HepG2 (cell line): ENCODE measurements at places on chromosomes 5 and 9.
A peak's percentile ranks its signal among the peaks of the same experiment; 100 is the strongest.

GRCh38 chr5:76488969-76489368 lies 85.9 kb downstream of the IQGAP2 start:
- no peak for DNase-seq

DNA sequence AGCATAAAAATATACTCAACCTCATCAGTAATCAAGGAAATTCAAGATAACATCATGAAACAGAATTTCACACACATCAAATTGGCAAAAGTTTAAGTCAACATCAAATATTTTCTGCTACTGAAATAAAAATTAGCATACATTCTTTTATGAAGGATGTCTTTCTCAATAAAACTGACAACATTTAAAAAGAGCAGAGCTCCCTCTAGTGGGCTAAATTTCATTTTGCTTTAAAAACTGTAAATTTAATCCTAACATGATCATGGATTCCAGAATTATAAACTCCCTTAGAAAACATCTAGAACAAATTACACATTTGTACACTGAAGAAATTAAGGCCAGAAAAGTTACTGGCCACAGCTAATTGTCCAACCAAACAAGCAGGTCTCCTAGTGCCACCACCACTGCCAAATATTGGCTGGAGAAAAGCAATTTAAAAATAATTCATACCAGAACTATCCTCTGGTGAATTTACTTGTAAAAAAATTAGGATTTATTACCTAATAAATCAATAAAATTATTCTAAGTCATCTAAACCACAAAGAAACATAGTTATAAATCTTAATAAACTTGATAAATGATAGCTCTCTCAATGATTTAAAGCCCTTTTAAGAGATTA lies 31.2 kb downstream of the DEPDC1B start:
- DNase-seq, result peak; percentile 33

DNA sequence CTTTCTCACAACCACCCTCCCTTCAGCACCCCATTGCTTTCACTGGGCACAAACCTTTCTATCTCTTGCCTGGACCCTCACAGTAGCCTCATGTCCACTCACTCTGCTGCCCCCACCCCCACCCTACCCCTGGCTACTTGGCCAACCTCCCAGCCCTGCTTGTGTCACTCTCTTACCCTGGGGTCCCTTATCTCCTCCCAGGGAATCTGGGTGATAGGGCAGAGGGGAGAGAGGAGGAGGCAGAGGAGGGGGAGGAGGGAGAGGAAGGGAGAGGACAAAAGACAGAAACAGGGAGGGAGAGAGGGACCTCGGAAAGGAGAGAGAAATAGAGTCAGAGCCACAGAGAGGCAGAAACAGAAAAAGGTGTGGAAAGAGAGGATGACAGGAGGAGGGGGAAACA lies 25.0 kb upstream of the KIF12 start:
- no peak for DNase-seq

DNA sequence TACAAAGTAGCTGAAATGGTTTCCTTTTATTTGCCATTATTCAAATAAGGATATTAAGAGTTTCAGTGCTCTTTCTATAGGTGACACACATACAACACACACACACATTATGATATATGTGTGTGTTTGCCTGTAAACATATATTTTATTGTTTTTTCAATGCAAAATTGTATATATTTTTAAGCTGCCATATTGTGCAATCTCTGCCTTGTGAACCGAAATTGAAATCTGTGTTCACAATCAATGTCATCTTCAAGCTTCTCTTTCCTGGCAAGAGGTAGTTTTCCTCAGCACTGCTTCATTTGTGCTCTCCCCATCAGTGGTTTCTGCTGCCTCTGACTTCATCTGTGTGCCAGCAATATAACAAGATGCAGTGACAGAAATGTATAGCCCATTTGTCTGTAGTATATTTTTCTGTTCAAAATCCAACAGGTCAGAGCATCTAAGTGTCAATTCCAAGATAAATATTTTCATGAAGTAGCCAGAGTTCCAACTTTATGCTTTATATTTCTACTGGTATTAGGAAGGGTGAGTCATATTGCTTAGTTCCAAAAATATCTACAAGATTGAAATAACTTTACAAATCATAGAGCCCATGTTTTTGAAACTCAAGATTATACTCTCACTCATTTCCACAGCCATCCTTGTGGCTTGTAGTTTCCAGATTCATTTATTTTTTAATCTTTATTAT lies 1704.8 kb upstream of the CDH9 start:
- DNase-seq, result no peak

DNA sequence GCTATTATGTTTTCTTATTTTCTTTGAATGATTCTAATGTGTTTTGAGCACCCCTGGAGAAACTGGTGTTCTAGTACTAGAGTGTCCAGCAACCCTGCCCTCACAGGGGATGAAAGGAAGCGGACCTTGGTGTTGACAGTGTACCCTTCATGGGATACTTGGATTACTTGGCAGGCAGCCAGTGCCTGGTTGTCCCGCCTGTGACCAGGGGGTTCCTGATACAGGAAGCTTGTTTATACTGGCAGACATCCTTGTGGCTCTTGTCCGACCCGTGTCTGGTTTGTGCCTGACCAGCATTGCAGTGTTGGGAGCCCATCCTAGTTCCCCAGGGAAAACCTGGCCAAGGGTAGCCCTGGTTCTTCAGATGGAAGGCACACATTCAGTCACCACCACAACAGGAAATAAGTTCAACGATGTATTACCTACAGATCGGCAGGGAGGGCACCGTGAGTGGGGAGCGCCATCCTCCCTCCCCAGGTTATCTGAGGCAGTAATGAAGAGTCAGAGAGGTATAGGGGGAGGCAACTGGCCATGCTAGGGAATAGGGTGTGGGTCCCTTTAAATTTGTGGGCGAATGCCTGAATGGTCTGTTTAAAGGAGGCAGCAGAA lies 47.3 kb downstream of the CACNA1B start:
- no peak for DNase-seq

DNA sequence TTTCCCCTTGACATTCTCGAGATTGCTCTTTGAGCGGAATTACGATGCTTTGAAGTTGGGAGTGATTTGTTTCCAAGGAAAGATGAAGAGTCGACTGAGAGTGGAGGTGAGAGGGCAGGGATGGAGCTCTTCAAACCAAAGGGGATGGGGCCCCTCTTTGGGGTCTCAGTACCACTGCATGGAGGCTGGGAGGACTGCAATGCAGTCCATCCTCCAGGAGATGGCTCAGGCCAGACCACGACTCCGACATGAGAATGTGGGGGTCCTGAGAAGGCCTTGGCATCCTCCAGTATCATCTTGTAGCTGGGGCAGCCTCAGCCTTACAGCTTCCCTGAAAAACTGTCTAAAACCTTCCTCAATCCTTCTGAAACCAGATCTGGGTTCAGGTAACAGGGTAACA lies 51.1 kb upstream of the CDKN2AIPNL start:
- no peak for DNase-seq

DNA sequence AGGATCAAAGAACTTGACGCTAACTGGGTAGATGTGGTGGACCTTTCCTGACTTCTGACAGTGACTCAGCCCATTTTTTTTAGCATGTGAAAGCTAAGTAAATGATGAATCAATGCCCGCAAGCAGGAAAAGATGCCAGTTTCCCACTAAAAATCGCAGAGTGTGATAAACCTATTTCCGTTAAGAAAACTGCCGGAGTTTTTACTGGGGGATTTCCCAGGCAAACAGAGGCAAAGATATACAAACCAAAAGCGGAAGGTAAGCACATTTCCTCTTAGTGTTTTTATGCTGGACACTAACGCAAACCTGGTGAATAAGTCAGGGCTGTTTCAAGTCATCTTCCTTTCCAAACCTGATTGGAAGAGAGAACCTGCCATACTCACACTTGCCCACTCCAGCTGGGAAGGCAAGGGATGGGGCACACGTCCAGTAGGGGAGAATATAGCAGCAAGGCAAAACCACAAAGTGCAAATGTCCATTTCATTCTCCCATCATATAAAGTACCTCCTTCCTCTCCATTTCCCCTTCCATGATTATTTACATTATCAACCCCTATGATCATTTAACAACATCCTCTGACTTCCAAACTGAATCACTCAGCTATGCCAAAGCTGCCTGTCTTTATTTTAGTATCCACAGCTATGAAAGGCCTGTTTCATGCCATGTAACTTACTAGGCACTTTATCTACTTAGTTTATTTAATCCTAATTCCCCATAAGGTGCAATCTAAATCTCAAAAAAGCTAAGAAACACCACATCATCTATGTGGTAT lies 349.7 kb upstream of the RFX3 start:
- DNase-seq, result no peak

GRCh38 chr9:27800692-27801370 lies 227.6 kb upstream of the C9orf72 start:
- DNase-seq, result no peak

DNA sequence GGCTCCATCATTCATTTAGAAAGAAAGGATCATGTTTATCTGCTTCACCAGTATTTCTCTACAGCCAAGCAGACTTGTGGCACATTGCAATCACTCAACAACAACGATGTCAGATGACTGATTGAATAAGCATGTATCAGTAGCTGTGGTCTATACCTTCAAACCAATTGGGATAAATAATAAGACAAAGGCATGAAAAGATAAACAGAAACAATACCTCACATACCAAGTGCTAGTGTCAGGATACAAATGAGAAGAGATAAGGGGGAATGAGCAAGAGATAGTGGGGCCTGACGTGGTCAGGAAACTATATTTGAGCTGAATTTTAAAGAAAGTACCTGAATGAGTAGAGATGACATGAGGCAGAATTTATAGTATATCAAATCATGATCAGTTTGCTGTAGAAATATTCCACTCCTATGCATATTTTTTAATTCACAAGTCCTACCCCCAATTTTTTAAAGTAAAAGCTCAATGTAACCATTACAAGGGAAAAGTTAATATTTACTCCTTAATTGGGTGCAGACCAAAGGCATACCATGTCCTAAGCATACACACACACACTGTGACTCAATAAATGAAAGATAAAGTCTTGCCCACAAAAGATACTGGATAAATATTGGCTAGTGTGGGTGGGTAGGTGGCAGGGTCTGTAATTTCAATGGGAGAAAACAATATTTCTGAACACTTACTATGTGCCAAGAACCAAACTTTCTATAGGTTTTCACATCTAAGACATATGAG lies 284.5 kb downstream of the SPOCK1 start:
- peak; percentile 32 for DNase-seq
